ENCODE measurements at places on chromosomes 2 and 18.
A peak's percentile ranks its signal among the peaks of the same experiment; 100 is the strongest.

DNA sequence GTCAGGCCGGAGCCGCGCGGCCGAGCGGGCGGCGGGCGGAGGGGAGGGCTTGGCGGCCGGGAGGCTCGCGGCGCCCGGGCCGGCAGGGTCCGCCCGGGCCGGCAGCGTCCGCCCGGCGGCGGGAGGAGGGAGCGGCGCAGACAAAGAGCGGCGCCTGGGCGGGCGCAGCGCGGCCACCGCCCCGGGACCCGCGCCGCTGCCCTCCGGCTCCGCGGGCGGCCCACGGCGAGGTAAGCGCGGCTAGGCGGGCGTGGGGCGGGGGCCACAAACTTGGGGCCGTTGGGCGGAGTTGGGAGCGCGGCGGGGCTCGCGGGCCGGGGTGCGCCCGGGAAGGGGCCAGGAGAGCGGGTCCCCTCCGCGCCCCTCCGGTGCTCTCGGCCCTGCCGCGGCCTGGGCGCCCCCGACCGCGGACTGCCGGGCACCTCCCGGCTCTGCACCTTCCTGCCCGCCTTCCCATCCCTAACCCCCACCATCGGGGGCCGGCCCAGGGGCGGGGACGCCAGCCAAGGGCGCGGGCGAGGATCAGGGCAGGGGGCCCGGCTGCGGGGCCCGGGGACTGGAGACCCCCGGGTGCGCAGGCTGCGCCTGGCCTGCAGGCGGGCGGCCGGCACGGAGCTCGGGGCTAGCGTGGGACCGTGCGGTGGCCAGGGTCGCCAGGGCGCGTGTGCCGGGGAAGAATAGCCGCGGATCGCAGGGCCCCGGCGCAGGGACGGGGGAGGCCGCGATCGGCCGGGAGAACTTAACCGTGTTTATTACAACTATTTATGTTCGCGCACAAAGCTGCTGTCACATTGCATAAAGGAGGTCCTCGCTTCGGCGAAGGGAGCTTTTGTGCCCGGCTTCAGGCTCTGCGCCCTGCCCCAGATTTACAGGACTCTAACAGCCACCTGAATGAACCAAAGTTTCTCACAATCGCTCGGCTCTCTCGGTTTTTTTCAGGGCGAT is at the start of gene NCK2:
Gene NCK2, plus strand, starts transcription at position 4 of the 945 bp plus-strand sequence. CDS start 110,152 bp downstream, outside the sequence.
- DNase-seq, result no peak

- no peak for DNase-seq
Observed at GRCh38 chr2:240532031-240532775, 25.6 kb downstream of the ANKMY1 start.

DNA sequence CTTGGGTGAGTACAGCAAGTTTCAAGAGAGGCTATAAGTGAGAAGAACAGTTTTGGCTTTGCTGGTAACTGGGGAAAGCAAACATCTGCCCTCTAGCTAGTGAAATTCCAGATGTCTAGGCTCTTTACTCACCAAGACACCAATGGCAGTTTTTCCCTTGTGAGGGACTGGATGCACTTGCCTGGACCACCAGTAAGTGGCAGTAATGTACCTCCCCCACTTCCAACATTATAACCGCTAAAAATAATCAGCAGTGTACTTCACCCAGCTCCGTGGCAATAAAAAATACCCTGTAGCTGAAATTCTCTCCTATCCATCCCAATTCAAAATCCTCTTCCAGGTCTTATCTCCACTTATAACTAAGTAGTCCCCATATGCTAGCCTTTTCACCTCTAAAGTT is 383.9 kb downstream of the ARHGAP15 start:
- DNase-seq, result no peak

GRCh38 chr2:3728104-3729054 is 25.0 kb downstream of the DCDC2C start:
- no peak for DNase-seq

GRCh38 chr2:58019229-58019628 is 27.4 kb upstream of the VRK2 start:
- DNase-seq, result no peak

DNA sequence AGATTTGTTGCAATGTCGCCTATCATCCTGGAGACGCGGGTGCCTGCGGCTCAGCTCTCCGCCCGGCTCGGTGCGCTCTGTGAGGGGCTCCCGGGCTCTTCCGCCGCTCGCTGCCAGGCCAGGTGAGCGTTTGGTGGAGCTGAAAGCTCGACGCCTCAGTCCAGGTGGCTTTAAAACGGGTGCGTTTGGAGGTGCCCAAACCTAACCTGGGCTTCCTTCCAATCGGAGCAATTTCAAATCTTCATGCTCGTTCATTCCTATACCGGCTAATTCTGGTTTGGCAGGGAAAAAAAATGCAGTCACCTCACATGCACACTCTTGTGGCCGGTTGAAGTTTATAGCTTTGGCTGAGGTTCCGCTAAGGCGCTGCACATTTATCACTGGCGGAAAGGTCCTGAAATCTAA is at the start of gene SLC16A14:
Gene SLC16A14, minus strand, starts transcription at position 274 of the 405 bp plus-strand sequence. CDS start 9,572 bp downstream, outside the sequence.
- peak; percentile 1 for DNase-seq

DNA sequence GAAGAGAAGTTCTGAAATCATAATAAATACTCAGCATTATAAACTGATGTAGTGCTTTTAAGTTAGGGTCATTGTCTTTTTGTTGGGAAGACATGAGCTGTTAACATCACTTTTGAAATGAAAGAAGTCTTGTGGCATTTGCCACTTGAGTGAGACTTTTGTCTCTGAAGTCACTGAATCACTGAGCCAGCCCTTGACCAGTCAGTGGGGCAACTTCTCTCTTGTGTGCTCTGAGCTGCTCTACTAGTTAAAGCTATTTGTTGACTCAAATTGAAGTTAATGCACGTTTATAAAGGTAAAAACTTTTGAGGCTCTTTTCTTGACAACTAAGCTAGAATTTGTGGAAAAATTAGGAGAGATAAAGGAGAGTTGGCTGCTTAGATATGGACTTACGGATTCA is 6.7 kb downstream of the WDR43 start:
- no peak for DNase-seq

- no peak for DNase-seq
Observed at GRCh38 chr2:210541290-210541902, 15.0 kb upstream of the CPS1 start.

- no peak for DNase-seq
Observed at GRCh38 chr2:227347117-227347516, 22.1 kb downstream of the MFF start.

DNA sequence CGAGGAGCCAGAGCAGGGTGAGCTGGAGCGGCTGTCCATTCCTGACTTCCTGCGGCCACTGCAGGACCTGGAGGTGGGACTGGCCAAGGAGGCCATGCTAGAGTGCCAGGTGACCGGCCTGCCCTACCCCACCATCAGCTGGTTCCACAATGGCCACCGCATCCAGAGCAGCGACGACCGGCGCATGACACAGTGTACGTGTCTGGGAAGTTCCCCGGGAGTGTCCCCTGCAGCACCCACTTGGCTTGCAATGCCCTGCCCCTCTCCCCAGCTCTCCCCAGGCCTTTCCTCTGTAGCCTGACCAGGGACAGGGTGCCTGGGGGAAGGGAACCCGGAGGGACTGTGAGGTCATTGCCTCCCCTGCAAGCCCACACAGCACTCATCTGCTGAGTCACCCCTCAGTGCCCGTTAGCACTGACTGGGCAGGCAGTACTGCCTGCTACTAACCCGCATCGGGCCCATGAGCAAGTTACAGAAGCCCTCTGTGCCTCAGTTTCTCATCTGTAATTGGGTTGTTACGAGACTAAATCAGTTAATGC is 29.4 kb upstream of the GMPPA start:
- DNase-seq, result no peak

GRCh38 chr18:74861154-74861553 is 263.5 kb downstream of the ZNF407 start:
- DNase-seq, result no peak

GRCh38 chr2:150228936-150229335 is 258.5 kb downstream of the RND3 start:
- DNase-seq, result no peak

GRCh38 chr2:196096982-196097745 is 28.5 kb upstream of the DNAH7 start:
- DNase-seq, result no peak

DNA sequence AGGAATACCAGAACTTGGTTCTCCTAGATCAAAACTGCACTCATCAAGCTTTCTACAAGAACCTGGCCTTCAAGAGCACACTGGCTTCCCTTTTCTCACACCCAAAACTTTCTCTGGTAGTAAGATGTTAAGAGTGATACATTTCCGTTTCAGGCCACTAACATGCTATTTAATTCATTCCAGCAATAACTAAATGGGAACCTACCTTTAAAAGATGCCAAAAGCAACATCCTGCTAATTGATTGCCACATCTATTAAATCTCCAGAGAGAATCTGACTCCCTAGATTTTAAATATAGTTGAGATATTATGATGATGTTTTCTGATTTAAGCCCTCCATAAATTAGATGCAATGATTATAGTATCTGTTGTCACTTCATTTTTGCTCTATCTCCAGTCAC is 71.6 kb downstream of the KCTD18 start:
- no peak for DNase-seq

GRCh38 chr2:3192920-3193319 is 184.7 kb downstream of the EIPR1 start:
- no peak for DNase-seq

- DNase-seq, result no peak
Observed at GRCh38 chr2:100655936-100656534, 93.2 kb downstream of the PDCL3 start.

DNA sequence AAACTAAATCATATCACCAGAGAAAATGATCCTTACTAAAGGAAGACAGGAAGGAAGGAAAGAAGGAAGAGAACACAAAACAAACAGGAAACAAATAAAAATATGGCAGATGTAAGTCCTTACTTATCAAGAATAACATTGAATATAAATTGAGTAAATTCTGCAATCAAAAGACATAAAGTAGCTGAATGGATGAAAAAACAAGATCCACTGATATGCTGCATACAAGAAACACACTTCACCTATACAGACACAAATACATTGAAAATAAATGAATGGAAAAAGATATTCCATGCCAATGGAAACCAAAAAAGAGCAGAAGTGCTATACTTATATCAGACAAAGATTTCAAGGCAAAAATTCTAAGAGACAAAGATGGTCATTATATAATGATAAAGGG is 18.0 kb upstream of the SRD5A2 start:
- no peak for DNase-seq

DNA sequence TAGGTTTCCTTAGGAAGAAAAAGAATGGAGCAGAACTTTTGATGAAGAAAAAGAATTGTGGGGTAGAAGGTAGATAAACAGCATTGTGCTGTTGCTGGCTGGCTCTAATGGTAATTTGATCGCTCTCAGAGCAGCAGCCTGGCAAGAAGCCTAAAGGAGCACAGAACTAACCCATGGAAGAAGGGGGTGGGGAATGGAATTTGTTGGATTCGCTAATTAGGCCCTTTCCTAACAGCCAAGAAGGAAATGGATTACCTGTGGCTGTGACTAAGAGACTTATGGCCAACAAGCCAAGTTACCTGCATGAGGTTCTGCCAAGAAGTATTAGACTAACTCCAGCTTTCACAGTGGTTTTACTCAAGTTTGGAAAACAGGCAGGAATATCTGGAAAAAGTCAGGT is 210.6 kb downstream of the IKZF2 start:
- DNase-seq, result no peak

DNA sequence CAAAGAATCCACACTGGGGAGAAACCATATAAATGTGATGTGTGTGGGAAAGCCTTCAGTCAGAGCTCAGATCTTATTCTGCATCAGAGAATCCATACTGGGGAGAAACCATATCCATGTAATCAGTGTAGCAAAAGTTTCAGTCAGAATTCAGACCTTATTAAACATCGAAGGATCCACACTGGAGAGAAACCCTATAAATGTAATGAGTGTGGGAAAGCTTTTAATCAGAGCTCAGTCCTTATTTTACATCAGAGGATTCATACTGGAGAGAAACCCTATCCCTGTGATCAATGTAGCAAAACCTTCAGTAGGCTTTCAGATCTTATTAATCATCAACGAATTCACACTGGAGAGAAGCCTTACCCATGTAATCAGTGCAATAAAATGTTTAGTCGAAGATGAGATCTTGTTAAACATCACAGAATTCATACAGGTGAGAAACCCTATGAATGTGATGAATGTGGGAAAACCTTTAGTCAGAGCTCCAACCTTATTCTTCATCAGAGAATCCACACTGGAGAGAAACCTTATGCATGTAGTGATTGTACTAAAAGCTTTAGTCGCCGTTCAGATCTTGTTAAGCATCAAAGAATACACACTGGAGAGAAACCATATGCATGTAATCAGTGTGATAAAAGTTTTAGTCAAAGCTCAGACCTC is 16.7 kb upstream of the ZSCAN30 start:
- DNase-seq, result no peak
